ENCODE measurements at places on chromosomes 6 and 20. TPM values are rescaled to one million over a fixed set of nuclear protein-coding genes. Genes with fewer than 3 reads are reported as not detected.

LBP gene
- not detected for total RNA-seq

NKAPL gene
- total RNA-seq: 0.85 TPM

EFCAB8 gene
- total RNA-seq: 0.27 TPM

PAK5 gene
- total RNA-seq: not detected

RNF39 gene
- total RNA-seq: not detected

SLC17A2 gene
- not detected for total RNA-seq

NRSN1 gene
- not detected for total RNA-seq

RAMACL gene
- 4.6 TPM for total RNA-seq

PPP1R11 gene
- total RNA-seq: 10.6 TPM

CAGE1 gene
- total RNA-seq: 0.09 TPM

STMND1 gene
- not detected for total RNA-seq

MOCS1 gene
- total RNA-seq: 9.3 TPM

ELOVL4 gene
- 0.94 TPM for total RNA-seq

CDH26 gene
- not detected for total RNA-seq

ARMH2 gene
- total RNA-seq: not detected

PLA2G7 gene
- total RNA-seq: not detected

SLC26A8 gene
- not detected for total RNA-seq

C4B gene
- total RNA-seq: 1.8 TPM

ZNF334 gene
- 1.2 TPM for total RNA-seq

ZBP1 gene
- total RNA-seq: not detected

ZC3H12D gene
- under 0.01 TPM for total RNA-seq

TMEM200A gene
- 1.4 TPM for total RNA-seq

ATP9A gene
- 21.2 TPM for total RNA-seq

NTSR1 gene
- total RNA-seq: 0.27 TPM

NOX3 gene
- total RNA-seq: not detected

APCDD1L gene
- 0.09 TPM for total RNA-seq

INSM1 gene
- total RNA-seq: not detected

TBX18 gene
- total RNA-seq: 29.8 TPM

C6orf15 gene
- total RNA-seq: not detected

LKAAEAR1 gene
- not detected for total RNA-seq

PACSIN1 gene
- total RNA-seq: not detected

SOBP gene
- 2.2 TPM for total RNA-seq

CNBD2 gene
- 3.1 TPM for total RNA-seq

NFKBIE gene
- total RNA-seq: 10.6 TPM

SRSF12 gene
- under 0.01 TPM for total RNA-seq

Measured in endothelial cell of coronary artery (primary cell).